ENCODE measurements at places on chromosomes 5 and 9.

DNA sequence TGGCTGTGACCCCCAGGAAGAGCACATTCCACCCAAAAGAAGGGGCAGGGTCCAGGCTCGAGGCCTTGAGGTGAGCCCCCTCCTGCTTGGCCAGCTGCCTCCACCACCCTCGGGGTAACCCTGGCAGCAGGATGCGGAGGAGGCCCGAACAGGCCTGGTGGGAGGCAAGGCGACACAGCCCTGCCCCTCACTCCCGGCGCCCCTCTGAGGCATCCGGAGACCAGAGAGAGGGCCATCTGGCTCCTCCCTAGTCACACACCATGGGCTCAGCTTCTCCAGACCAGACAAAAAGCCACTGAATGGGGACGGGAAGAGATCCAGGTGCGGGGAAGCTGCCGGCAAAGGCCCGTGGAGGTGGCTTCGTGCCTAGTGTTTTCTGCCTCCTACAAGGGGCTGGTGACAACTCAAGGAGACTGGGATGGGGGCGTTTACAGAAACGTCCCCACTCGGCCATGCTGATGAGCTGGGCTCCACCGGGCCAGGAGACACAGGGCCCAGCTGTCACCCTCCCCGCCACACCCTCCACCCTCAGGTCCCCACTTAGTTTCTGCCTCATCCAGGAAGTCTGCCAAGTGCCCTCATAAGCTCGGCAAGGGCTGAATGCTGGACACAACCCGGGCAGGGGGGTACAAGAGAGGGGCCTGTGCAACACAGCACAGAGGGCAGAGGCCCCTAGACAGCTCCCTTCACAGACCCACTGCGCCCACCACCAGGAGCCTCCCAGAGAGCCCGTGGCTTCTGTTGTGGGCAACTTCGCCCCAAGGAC lies 41.9 kb downstream of the NACC2 start:
- DNase-seq = peak; percentile 27

DNA sequence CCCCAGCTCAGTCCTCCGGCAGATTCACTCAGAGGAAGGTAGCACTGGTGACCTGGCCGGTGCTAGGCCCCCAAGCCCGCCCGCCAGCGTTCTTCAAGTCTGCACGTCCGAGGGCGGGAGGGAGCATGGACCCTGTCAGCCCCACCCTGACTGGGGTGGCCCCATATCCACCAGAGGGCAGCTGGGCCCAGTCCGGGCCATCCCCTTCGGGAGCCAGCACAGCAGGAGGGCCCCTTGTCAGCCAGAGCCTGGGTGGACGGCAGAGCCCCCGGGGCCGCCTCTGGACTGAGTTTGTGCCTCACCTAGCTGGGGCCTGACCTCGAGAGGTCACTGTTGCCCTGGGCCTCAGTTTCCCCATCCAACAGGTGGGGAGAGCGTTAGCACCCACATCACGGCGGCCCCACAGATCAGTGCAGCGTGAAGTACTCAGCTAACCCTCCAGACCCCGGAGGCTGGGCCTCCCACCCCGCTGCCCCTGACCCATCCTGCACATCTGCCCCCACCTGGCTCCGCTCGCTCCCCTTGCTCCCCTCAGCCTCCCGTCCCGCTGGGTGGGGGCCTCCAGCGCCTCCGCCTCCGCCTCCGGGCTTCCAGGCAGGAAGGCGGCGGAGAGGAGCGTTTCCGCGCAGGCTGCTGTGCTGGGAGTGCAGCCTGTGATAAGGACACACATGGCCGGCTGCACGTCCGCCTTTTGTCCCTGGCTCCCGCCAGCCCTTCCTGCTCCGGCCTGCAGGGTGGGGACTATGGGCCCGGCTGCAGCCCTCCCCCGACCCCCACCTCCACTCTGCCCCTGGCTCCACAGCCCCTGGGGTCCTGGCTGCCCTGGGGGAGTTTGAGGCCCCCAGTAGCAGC lies 16.6 kb upstream of the EGFL7 start:
- peak; percentile 72 for DNase-seq

- peak; percentile 64 for DNase-seq
Observed at GRCh38 chr5:139678751-139679750, 30.9 kb downstream of the CXXC5 start.

- no peak for DNase-seq
Observed at GRCh38 chr5:133520062-133520461, 92.3 kb downstream of the FSTL4 start.

DNA sequence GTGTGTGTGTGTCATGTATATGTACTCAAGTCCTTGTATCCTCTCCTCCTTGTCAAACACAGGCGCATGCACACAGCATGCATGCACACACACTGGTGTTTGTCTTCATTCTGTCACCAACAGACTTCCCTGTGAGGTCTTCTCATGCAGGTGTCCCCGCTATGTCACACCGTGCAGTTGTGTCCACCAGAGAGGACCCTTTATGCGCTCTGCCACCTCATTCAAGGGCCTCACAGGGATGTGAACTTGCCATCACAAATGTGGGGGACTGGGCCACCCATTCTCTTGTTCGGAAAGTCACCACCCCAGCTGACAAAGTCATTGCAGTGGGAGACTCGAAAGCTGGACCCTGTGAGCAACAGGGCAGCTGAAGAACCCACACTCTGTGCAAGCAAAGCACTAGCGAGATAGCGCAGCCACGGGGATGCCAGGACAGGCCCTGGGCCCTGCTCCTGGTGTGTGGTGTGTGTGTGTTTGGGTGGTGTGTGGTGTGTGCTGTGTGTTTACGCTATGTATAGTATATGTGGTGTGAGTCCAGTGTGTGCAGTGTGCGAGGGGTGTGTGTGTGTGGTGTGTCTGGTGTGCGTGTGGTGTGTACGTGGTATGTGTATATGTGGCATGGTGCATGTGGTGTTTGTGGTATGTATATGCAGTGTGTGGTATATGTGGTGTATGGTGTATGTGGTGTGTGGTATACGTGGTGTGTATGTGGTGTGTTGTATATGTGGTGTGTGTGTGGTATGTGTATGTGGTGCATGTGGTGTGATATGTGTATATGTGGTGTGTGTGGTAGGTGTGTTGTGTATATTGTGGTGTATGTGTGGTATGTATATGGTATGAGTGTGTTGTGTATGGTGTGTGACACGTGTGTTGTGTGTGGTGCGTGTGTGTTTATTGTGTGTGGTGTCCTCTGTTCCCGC lies 30.9 kb upstream of the NXNL2 start:
- DNase-seq = no peak

DNA sequence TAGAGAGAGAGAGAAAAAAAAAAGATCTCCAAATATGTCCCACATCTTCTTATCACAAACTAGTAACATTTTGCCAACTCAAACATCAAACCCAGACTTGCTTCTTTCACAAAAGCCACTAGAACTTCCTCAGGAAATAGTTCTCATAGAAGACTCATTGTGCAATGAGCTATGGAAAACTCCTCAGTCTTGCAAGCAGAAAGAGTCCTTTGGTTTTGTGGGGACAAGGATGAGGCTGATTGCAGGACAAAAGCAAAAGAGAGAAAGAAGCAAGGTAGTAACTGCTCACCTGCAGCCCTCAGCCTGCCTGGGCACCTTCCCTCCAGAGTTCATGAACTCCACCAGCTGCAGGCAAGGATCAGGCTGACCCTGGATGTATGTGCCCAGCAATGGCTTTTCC lies 399.0 kb downstream of the IRX1 start:
- no peak for DNase-seq

DNA sequence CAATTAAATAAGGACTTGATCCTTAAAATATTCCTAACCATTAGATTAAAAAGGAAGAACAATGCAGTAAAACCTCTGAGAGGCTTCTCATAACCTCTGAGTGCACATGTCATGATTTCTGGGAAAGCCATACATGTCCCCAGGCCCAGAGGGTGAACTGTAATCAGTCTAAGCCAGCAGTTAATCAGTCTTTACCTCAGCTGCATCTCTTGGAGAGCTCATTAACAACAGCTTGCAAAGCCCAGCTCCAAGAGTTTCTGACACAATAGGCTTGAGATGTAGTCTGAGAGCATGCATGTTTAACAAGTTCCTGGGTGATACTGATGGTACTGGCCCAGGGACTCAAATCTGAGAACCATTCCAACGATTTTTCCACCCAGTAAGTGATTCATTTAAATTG lies 392.1 kb downstream of the DNAH5 start:
- DNase-seq = no peak

- DNase-seq = no peak
Observed at GRCh38 chr9:111263116-111263515, 66.9 kb downstream of the OR2K2 start.

- no peak for DNase-seq
Observed at GRCh38 chr5:59097116-59097515, 514.2 kb downstream of the RAB3C start.

GRCh38 chr5:142549834-142550233 lies 136.1 kb downstream of the FGF1 start:
- DNase-seq = no peak

- no peak for DNase-seq
Observed at GRCh38 chr5:111159845-111160244, 64.3 kb upstream of the CAMK4 start.

DNA sequence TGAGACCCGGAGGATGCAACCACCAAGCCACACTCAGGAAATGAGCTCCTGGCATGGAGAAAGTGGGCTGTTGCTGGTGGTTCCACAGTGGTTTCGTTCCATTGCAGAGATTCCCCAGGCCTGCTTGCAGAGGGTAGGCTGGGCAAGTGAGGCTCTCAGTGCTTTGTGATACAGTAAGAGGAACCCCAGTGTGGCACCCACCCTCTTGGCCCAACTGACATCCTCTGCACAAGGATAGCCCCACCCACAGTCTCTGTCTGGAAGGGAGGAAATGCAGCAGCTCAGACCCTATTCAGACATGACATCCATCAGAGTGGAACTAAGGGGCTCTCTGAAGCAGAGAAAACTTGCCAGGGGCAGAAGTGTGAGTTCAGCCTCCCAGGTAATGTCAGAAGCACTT lies 69.6 kb upstream of the FSTL4 start:
- DNase-seq = no peak

- no peak for DNase-seq
Observed at GRCh38 chr9:27118916-27119315, 9.9 kb downstream of the TEK start.

DNA sequence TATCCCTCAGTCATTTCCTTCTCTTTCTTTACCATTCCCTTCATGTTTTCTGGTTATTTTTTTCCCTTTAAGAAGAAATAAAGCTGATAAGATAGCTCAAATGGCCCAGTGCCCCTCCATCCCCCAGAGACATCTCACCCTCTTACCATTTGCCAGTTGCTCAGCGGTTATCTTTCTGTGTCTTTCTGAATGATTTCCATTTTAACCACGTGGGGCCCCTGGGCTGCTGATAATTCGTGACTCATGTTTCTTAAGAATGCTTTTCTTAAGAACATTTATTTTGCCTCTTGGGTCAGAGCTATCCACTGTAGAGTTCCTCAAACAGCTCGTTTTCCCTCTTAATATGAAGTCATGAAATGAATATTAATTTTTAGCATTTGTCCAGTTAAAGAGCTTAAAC lies 147.8 kb downstream of the MAST4 start:
- DNase-seq = no peak

- DNase-seq = no peak
Observed at GRCh38 chr9:13061390-13061789, 218.1 kb downstream of the MPDZ start.

GRCh38 chr5:155728857-155729683 lies 597.9 kb upstream of the SGCD start:
- peak; percentile 24 for DNase-seq

GRCh38 chr9:3251309-3251708 lies 274.5 kb downstream of the RFX3 start:
- DNase-seq = no peak

GRCh38 chr5:161085056-161085455 lies 233.0 kb upstream of the ATP10B start:
- DNase-seq = peak; percentile 24

DNA sequence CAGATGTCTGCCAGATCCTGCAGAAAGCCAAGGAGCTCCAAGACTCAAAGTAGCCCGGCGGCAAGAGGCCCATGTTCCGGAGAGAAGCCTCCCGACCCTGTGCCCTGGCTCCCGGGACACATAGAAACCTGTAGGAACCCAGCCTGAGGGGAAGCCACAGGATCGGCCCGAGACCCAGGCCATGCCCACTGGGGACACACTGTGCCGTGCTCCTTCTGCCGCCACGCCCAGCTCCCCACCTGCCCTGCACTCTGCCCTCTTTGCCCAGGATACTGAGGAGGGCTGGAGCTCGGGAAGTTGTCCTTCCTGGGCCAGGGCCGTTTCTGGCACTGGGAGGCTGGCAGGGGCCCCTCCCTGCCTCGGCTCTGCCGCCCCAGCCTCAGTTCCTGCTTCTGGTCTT lies 10.5 kb upstream of the ENDOG start:
- DNase-seq = no peak

DNA sequence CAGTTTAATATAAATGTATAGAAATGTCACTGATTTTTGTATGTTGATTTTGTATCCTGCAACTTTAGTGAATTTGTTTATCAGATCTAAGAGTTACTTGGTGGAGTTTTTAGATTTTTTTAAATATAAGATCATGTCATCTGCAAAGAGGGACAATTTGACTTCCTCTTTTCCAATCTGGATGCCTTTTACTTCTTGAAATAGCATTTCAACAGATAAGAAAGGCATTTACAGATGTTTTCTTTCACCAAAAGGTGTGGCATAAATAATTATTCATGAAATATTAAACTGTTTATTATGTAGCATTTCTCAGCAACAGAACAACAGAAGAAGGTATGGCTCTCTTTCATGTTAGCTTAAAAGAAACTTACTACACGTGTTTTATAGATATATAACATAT lies 34.9 kb upstream of the NIPBL start:
- no peak for DNase-seq

DNA sequence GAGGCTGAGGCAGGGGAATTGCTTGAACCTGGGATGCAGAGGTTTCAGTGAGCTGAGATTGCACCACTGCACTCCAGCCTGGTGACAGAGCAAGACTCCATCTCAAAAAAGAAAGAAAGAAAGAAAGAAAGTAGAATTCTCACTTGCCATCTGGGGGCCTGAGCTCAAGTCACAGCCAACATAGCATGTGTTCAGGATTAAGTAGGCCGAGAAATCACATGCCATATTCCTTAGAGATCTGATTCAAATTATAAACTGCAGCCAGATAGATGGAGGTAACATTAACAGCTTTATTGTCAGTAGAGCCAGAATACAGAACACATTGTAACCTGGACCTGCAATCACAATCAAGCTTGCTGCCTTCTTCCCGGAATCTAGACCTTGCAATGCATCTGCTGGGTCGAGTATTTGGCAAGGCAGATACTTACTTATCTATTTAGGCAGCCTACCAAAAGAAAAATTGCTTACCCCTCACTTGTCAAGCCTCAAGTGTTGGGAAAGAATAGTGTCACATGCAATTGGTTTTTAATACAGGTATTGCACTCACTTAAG lies 173.7 kb downstream of the CPLANE1 start:
- no peak for DNase-seq

- DNase-seq = no peak
Observed at GRCh38 chr9:94081864-94082463, 2.3 kb upstream of the PTPDC1 start.

DNA sequence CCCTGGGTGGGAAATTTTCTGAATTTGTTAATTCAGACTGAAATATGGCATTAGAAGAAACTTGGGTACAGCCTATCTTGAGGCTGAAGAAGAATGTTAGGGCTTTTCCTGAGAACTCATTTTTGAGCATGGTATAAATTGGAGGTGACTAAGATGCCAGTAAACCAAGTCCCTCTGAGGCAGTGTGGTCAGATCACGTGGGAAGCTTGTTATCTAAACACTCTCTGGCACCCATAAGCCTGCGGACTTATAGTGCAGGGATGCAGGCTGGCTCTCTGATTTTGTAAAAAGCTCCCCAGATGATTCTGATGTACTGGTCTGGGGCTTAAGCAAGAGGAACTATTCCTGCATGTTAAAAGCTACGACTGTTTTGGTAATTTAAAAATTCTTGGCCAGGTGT lies 34.3 kb downstream of the MTMR12 start:
- DNase-seq = no peak

GRCh38 chr9:7861086-7861485 lies 61.5 kb upstream of the DMAC1 start:
- no peak for DNase-seq

Data from femur (tissue), 1 donor.